ENCODE measurements at places on chromosomes 4 and X. TPM values are rescaled to one million over a fixed set of nuclear protein-coding genes. Genes with fewer than 3 reads are reported as not detected.

MAGEC1 gene
- polyA plus RNA-seq, result 0.06 TPM

EVC gene
- polyA plus RNA-seq, result 17.2 TPM

DNA sequence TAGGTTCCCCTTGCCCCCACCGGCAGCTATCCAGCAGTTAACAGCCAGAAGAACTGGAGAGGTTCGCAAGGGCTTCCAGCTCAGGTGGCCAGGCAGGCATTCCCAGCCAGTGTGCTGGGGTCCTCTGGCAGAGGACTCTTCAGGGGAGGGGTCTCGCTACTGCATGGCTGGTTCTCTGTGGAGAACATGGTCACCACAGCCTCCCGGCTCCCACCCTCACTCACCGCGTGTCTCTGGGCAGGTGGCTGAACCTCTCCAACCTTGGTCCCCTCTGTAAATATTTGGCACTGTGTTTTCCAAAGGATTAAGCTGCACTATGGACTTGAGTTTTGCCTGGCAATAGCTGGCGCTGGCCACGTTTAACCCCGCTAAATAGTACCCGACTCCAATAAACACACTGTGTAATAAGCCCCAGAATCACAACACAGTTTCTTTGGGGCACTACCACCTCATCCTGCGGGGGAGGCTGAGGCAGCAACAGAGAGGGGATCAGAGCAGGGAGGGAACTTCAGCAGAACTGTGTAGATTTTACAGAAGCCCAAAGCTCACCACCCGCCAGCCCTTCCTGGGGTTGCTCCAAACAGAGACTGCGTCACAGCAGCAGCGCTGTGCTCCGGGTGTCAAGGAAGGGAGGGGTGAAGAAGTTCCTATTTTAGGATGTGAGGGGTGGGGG is 15.2 kb downstream of the BCOR start:
- DNase-seq, result no peak

- DNase-seq, result no peak
Observed at GRCh38 chrX:35699642-35700041, 98.5 kb upstream of the MAGEB16 start.

GRCh38 chrX:122269243-122269781 is 914.8 kb upstream of the GRIA3 start:
- no peak for DNase-seq

GRCh38 chr4:149223659-149224058 is 592.0 kb downstream of the IQCM start:
- DNase-seq, result no peak

F11 gene
- not detected for polyA plus RNA-seq

- no peak for DNase-seq
Observed at GRCh38 chr4:25108556-25108955, 51.7 kb downstream of the SEPSECS start.

NPNT gene
- polyA plus RNA-seq, result 143 TPM
